GM06990 (cell line): ENCODE measurements at places on chromosomes 12 and 14.
A peak's percentile ranks its signal among the peaks of the same experiment; 100 is the strongest.

- DNase-seq, result no peak
Observed at GRCh38 chr12:25045869-25046268, 97.0 kb upstream of the BCAT1 start.

- no peak for DNase-seq
Observed at GRCh38 chr12:98951406-98951805, 306.3 kb downstream of the APAF1 start.

DNA sequence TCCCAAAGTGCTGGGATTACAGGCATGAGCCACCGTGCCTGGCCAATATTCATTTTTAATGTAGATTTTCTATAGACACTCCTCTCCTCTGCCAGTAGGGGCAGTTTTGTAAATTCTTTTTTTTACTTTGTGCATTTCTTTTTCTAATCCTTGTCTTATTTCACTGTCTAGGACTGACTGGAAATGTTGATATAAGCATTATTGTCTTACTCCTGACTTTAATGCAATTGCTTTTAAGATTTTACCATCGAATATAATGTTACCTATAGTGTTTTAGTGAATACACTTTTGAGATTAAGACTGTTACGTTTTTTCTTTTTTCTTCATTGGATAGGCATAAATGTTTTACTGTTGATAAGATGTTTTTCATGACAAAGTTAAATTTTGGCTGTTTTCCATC, 35.4 kb upstream of the EMP1 start:
- DNase-seq, result no peak

- DNase-seq, result no peak
Observed at GRCh38 chr12:4140581-4141301, 132.8 kb upstream of the CCND2 start.

DNA sequence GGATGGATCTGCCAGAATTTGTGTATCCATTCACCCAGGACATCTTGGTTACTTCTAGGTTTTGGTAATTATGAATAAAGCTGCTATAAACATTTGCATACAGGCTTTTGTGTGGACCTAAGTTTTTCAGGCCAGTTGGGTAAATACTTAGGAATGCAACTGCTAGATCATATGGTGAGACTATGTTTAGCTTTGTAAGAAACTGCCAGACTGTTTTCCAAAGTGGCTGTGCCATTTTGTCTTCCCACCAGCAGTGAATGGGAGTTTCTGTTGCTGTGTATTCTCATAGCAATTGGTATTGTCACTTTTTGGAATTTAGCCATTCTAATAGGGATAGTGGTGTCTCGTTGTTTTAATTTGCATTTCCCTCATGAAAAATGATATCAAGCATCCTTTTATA, 133.0 kb downstream of the KIF26A start:
- DNase-seq, result no peak

DNA sequence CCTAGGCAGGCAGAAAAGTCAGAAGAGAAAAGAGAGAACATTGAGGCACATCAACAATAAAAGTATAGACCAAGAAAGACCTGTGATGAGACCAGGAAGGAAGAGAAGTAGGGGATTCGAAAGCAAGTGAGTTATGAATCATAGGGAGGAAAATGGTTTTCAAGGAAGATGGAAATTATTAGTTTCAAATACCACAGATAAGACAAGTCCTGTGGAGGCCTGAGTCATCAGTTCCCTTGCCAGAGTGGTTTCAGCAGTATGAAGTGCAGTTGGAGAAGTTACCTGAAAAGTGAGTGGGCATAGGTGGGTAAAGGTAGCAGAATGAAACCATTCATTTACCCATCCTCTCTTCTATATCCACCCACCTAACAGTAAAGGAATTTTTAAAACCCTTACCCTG, 25.2 kb upstream of the TSPAN8 start:
- no peak for DNase-seq

- peak; percentile 80 for DNase-seq
Observed at GRCh38 chr12:92471551-92471950, 231.2 kb upstream of the PLEKHG7 start.

DNA sequence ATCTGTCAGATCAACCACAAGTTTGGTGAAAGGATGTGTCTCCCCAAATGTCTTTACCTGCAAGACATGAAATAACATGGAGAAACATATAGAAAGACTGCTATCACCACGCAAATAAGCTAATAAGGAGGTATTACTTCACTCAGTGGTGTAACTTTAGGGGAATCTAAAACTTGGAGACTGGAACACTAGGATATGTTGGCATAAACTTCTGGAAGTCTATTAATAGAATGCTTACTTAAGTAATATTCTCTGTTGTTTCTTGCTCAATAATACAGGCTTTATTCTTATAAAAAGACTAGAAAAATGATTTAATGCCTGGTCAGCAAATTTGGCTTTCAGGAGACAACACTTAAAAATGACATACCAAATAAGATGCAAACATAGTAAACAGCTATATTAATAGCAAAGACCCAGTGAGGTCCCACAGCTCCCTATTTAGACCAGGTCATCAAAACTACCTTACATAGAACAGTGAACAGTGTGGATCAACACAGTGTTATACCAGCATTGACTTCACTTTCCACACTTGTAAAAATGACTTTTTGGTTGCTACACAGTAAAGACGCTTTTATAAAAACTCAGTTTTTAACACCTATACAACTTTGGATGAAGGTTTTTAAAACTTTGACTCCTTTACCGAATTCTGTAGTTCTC, 18.9 kb upstream of the HAL start:
- DNase-seq, result no peak

GRCh38 chr12:111758120-111758561, 8.6 kb upstream of the ALDH2 start:
- no peak for DNase-seq

- DNase-seq, result peak; percentile 36
Observed at GRCh38 chr14:23121361-23121771, 2.3 kb upstream of the CEBPE start.

DNA sequence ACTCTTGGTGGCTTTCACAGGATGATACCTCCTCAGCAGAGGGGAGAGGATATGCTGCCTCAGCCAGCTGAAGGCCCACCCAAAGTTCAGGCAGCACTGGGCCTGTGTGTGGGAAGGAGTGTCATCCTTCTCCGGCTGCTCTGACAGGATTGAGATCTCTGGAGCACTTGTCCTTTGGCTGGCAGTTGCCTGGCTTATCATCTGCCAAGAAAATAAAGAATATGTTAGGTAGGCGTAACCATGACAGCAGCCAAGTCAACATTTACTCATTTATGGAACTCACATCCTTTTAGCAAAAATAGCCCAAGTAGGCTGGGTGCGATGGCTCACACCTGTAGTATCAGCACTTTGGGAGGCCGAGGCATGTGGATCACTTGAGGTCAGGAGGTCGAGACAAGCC, 68.5 kb downstream of the PPFIBP1 start:
- peak; percentile 17 for DNase-seq

GRCh38 chr12:62258941-62259630, 1.1 kb upstream of the USP15 start:
- no peak for DNase-seq

GRCh38 chr12:131001493-131001892, 47.8 kb downstream of the ADGRD1 start:
- no peak for DNase-seq

GRCh38 chr14:47978871-47979270, 303.5 kb upstream of the MDGA2 start:
- no peak for DNase-seq

- DNase-seq, result no peak
Observed at GRCh38 chr12:48954841-48955501, 2.3 kb downstream of the ARF3 start.

DNA sequence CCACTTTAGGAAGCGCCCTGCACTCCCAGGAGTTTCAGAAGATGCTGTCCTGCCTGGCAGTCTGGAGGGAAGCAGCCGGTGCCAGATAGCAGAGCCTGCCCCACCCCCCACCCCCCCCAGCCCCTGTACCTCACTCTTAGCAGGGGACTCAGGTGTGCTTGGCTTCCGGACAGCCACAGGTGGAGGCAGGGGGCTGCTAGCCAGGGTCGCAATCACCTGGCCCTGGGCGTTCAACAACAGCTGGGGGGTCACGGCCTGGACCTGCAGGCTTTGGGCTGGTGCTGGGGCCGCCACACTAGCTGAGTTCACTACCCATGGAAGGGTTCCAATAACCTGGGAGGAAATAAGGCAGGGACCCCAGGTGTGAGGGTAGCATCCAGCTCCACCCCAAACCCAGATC, 22.0 kb downstream of the POU6F1 start:
- no peak for DNase-seq

DNA sequence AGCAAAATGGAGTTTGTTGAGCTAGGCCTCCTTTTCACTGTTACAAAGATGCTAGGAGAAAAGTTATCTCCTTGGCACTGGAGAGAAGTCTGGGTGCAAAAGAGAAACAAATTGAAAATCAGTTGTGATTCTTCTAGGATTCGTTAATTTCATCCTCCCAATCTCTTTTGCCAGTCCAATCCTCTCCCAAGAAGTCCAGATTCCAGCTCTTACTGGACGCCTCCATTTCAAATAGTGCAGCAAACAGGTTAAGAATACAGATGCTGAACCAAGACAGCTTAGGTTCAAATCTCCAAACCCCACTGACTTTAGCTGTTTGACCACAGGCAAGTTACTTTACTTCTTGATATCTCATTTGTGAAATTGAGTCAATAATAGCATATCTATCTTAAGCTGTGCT, 34.0 kb upstream of the CAPRIN2 start:
- no peak for DNase-seq

GRCh38 chr12:51443573-51443972, 18.9 kb downstream of the SLC4A8 start:
- no peak for DNase-seq

GRCh38 chr12:27085654-27086053, 3.3 kb upstream of the C12orf71 start:
- no peak for DNase-seq

- no peak for DNase-seq
Observed at GRCh38 chr12:57626921-57627445, 6.0 kb downstream of the B4GALNT1 start.

- no peak for DNase-seq
Observed at GRCh38 chr14:22073801-22074200, 400.2 kb upstream of the OR4E1 start.

GRCh38 chr14:96581902-96582301, 79.7 kb downstream of the PAPOLA start:
- no peak for DNase-seq

DNA sequence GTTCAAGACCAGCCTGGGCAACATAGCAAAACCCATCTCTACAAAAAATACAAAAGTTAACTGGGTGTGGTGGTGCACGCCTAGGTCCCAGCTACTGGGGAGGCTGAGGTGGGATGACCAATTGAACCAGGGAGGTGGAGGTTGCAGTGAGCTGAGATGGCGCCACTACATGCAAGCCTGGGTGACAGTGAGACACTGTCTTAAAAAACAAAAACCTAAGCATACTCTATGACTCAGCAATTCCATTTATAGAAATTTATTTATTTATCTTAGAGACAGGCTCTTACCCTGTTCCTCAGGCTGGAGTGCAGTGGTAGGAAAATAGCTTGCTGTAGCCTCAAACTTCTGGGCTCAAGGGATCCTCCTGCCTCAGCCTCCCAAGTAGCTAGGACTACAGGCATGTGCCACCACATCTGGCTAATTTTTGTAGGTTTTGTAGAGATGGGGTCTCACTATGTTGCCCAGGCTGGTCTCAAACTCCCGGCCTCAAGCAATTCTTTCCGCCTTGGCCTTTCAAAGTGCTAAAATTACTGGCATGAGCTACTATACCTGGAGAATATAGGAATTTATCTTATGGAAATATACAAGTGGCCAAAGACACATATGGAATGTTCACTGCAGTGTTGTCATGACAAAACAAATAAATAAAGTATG, 43.3 kb downstream of the NCKAP5L start:
- DNase-seq, result no peak

DNA sequence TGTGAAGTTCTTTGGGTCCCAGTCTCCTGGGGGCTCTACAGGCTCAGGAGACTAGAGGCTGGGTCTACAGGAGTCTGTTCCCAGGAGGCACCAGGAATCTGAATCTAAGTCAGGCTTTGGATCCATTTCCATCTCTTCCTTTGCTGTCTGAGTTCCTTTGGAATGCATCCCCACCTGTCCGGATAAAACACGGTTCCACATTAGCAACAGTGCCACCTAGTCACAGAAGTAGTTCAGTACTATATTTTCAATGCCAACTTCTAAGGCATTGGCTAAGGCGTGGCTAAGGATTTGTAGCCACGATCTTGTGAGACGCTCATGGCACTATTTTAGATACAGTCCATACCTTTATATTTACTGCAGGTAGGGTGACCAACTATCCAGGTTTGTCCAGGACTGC, 15.1 kb downstream of the ZC2HC1C start:
- DNase-seq, result no peak

- no peak for DNase-seq
Observed at GRCh38 chr14:68543516-68543915, 249.4 kb downstream of the ZFP36L1 start.

DNA sequence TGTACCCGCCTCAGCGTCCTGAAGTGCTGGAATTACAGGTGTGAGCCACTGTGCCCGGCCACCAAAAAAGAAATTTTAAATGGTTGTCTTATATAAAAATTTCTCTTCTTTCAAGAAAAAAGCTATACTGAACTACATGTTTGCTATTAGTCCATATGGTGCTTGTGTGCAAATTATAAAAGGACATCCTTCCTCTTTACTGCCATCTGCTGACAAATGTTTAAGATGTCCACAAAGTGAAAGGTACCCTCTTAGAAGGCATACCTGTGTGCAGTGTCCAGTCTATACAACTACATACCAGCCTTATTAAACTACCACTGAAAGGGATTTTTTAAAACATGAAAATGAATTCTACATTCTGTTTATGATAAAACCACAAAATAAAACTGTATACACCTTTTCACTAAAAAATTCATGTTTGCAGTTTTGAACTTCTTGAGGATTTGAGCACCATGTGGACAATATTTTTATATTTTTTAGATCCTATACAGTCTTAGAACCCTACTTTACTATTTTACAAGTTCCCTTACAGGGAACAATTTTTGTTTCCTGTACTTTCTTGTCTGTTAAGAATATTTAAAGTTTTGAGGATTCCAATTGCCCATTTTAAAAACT, 32.8 kb upstream of the TOMM20L start:
- DNase-seq, result no peak

DNA sequence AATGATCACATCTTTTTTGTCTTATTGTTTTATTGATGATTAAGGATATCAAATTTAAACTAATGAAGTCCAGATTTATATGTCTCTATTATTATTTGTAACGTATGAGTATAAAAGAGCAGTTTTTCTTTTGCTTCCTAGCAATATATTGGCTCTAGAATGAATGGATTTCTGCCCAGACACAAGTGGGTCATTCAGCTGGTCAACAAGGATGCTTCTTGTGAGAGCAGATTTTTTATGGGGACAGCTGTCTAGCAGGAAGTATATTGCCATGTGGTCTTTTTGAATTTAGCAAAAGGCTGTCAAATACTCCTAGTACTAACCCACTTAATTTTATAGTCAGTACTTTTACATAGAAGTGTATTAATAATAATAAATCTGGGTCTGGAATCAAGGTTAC, 1071.1 kb upstream of the FLRT2 start:
- no peak for DNase-seq

DNA sequence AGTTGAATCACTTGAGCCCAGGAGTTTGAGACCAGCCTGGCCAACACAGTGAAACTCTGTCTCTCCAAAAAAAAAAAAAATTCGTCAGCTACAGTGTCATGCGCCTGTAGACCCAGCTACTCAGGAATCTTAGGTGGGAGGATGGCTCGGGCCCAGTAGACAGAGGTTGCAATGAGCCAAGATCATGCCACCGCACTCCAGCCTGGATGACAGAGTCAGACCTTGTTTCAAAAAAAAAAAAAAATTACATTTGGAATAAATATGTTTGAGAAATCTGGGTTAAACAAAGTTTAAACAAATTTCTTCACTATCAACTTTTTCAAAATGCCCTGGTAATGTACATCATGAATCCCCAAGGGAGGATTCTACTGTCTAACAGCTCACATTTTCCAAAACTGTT, 187.0 kb upstream of the RASSF8 start:
- DNase-seq, result no peak
